ENCODE measurements at places on chromosomes 11 and 22.

GRCh38 chr11:118002541-118003423 is 16.6 kb downstream of the IL10RA start:
- DNase-seq, result peak; percentile 84

DNA sequence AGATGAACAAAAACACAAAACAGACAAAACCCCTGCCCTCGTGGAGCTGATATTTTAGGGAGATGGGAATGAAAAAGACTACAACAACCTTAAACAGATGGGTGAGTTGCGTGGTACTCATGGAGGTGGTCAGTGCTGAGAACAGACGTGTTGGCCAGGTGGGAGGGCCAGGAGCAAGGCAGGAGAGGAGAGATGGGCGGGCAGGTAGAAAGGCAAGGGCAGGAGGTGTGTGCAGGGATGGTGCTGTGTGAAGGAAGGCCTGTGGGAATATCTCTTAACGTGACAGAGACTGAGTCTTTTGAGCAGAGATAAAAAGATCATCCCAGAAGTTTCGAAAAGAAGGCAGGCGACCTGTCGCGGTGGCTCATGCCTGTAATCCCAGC is 7.0 kb downstream of the GAL start:
- no peak for DNase-seq

DNA sequence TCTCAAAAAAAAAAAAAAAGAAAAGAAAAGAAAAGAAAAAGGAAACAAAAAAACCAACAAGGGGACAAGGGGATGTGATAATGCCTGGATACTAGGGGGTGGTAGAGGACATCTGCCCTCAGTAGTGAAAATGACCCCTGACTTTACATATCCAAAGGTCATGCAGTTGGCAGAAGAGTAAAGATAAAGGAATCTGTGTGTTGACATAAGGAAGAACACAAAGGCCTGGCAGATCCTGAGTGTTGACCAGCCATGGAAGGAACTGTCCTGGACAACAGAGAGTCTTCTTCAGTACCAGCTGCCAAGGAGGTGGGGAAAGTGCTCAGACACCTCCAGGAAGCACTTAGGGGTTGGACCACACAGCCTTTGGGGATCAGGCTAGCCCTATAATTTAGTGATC is 12.6 kb downstream of the SLC43A1 start:
- no peak for DNase-seq

DNA sequence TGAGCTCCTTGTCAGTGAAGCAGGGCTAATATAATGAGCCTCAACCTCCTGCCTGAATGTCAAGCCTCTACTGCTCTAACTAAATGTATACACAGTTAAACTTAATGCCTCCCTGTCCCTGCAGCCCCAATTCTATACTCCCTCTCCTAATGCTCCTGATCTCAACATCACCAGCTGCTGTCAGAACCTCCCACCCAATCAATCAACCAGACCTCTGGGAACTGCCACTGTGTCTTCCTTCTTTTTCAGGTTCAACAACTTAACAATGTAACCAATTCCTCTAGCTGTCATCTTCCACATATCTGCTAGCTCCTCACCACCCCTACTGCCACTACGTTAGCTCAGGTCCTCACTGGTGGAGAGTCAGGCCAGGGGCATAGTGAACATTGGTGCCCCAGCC is 339.8 kb upstream of the NARS2 start:
- DNase-seq, result no peak

DNA sequence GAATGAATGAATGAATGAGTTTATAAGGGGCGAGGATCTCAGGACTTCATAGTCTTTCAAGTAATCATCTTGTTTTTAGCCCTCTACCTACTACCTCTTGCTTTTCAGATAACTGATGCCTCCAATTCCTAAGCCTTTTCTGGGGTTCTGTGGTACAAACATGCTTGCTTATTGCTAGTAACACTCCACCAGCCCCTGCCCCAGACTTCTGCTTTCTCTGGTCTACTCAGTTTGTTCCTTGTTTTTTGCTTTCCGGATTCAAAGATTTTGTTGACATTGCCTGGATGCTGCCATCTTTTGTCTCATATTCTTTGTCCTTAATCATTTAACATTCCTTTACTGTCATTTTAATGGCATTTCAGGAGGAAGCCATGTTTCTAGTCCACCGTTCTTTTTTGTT is 8.9 kb upstream of the TMEM9B start:
- DNase-seq, result no peak

- DNase-seq, result no peak
Observed at GRCh38 chr11:114250993-114251814, 45.0 kb upstream of the NNMT start.

DNA sequence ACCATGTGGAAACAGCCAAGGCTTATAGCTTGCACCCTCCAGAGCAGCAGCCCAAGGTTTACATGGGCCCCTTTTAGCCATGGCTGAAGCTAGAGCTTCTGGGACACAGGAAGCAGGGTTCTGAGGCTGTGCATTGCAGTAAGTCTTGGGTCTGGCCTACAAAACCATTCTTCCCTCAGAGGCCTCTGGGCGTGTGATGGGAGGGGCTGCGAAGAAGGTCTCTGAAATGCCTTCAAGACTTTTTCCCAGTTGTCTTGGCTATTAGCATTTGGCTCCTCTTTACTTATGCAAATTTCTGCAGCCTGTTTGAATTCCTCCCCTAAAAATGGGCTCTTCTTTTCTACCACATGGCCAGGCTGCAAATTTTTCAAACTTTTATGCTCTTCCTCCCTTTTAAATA is 109.5 kb downstream of the BBOX1 start:
- DNase-seq, result no peak

DNA sequence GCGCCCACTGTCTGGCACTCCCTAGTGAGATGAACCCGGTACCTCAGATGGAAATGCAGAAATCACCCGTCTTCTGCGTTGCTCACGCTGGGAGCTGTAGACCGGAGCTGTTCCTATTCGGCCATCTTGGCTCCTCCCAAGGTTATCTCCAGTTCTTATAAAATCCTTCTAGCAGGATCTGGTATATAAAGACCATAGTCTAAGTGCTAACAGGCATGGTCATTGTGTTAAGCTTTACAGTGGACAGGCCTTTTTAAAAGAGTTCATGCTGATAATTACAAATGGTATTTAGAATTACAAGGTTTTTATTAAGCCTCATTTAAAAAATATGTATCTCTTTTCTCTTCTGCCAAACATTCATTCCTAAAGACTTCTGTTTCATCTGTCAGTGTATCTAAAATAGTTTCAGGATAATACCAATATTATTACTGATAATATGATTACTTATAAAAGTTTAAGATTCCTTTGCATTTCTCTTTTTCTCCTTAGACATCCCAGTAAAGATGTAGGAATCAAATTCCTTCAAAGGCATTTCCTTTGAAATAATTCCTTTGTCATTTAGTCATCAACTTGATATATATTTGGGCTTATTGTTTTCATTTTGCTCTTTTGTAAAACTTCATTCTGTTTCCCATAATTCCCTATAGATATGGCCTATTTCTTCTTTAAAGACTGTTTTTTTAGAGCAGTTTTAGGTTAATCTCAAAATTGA is 20.7 kb downstream of the DDX10 start:
- no peak for DNase-seq

GRCh38 chr11:61107888-61108287 is 5.6 kb downstream of the CD5 start:
- no peak for DNase-seq

GRCh38 chr11:14073849-14074476 is 111.4 kb downstream of the SPON1 start:
- DNase-seq, result no peak

DNA sequence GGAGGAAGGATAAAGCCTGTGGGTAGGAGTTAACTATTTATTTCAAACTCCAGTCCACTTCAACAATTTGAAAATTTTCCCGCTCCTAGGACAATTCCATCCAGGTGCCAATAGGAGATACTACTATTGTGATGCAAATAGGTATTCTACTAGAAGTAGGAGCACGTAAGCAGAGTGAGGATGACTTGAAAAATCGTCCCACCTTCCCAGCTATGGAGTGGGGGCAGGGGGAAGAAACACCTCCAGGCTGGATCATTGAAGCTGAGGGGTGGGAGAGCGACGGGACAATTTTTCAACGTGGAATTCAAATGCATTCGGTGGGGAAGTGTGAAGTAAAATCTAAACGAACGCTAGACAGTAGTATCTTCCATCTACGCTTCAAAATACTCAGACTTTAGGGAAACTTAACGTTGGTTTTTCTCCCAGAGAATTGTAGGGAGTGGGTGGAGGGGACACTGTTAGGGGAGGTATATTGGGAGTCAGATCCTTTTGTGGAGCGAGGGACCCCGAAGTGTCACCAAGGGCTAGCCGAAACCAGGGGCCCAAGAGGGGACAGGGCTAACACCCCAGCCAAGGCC is 523 bp upstream of the ARHGAP42 start:
- no peak for DNase-seq

GRCh38 chr22:39068033-39068785 is 8.9 kb upstream of the APOBEC3G start:
- DNase-seq, result no peak

GRCh38 chr22:40747361-40747760 is 68.1 kb downstream of the MCHR1 start:
- no peak for DNase-seq

GRCh38 chr11:59053387-59053786 is 32.7 kb upstream of the GLYATL1B start:
- peak; percentile 78 for DNase-seq

- no peak for DNase-seq
Observed at GRCh38 chr11:19352771-19353160, 112.0 kb upstream of the E2F8 start.
